ENCODE measurements at places on chromosomes 1 and 21.

- no peak for DNase-seq
Observed at GRCh38 chr1:232045139-232045994, 418.8 kb downstream of the DISC1 start.

GRCh38 chr1:182596934-182597333, 7.3 kb downstream of the RGS16 start:
- DNase-seq = no peak

DNA sequence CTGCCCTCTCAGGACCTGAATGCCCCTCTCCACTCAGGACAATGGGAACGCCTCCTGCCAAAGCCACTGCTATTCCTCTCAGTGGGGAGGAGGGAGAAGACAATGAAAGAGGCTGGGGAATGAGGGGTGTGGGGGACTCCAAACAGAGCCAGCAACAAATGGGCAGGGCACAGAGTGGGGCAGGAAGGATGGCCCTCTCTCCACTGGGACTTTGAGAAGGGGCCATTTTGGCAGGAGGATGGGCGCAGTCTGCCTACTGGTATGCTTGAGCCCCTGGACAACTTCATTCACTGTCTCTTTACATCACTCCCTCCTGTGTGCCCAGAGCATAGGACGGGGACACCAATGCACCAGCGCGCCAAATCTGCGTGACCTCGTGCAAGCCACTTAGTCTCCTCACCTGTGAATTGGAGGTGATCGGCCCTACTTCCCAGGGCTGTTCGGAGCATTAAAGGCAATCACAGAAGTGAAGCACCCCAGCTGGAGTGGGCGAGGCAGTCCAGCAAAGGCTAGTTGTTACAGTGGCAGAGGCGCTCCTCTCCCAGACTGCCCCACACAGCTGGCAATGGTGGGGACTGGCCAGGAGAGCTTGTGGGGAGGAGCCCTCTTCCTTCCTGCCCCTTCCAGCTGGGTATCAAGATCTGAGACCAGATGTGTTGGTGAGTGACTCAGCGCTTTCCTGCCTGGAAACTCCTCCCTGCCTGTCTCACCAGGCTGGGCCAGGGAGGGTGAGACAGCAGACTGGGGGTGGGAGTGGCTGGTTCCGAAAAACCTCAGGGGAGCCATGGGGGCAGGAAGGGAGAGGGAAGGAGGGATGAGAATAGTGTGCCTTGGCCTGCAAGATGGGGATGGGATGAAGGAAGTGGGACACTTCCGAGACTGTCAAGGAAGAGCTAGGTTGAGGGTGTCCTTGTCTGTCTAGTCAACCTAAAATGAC, 22.4 kb upstream of the SYNC start:
- DNase-seq = no peak

GRCh38 chr21:14497825-14498224, 48.3 kb downstream of the SAMSN1 start:
- DNase-seq = no peak

DNA sequence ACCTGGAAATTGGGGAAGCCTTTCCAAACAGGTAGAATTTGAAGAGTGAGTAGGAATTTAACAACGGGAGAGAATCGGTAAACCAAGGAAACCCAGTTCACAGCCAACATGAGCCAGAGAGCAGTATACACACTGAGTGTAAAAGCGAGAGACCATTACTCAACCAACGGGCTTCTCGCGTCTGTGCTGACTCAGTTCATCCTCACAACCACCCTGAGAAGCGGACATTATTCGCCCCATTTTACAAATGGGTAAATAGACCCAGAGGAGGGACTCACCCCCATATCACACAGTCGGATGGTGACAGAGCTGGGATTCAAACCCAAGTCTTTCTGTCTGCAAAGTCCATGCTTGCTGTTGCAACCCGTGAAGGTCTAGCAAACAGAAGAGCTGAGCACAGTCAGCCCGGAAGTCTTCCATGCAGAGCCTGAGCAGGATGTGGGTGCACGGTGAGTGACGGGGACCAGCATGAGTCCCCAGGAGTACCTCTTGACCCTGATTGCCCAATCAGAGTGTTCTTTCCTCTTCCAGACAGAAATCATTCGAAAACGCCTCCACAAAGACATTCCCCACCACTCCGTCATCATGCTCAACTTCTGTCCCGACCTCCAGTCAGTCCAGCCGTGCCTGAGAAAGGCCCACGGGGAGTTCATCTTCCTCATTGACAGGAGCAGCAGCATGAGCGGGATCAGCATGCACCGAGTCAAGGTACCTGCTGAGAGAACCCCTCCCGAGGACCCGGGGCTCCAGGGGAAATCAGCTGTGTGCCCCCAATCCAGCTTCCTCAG, 32.3 kb downstream of the VWA5B1 start:
- no peak for DNase-seq

GRCh38 chr21:46065914-46066551, 31.9 kb upstream of the COL6A2 start:
- DNase-seq = no peak

Data from stimulated activated CD8-positive, alpha-beta memory T cell treated with anti-CD3 and anti-CD28 coated beads, Interleukin-7, amount 100 ng/mL, for 1 hour (primary cell).